Activated T-helper 2 cell treated with anti-CD3 and anti-CD28 coated beads, Interferon-gamma antibody, Interleukin-2, Interleukin-4, amounts not matched to agents 10 μg/mL and 5 μg/mL and 100 μg/mL, durations not matched to agents 14 hours and 24 hours and 36 hours (primary cell): ENCODE measurements at places on chromosomes 5 and 9. TPM values are rescaled to one million over a fixed set of nuclear protein-coding genes. Genes with fewer than 3 reads are reported as not detected.
A peak's percentile ranks its signal among the peaks of the same experiment; 100 is the strongest.

GRCh38 chr5:72141440-72142355 is 34.4 kb downstream of the MAP1B start:
- H3K27ac ChIP-seq = no peak overlapping the region
- H3K4me1 ChIP-seq = peaks cover 22% of the 10 kb centered on the region
- no peak overlapping the region for H3K4me3 ChIP-seq
- DNase-seq = no peak
- H3K27me3 ChIP-seq = peaks cover 70% of the 10 kb centered on the region
- no peaks in the 10 kb centered on the region for H3K36me3 ChIP-seq

The AIF1L gene
- total RNA-seq = 0.27 and 0.55 TPM in 2 replicates

DNA sequence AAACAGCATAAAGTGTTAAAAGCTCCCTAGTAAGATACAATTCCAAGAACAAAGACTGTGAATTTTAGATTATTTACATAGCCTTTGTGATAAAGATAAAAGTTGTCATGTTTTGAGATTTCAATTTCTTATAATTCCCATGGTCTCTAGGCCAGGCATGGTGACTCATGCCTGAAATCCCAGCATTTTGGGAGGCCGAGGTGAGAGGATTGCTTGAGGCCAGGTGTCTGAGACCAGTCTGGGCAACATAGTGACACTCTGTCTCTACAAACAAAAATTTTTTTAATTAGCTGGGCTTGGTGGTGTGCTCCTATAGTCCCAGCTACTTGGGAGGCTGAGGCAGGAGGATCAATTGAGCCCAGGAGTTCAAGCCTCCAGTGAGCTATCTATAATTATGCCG is 48.1 kb downstream of the BDP1 start:
- no peak for DNase-seq
- H3K27me3 ChIP-seq = no peaks in the 10 kb centered on the region
- no peaks in the 10 kb centered on the region for H3K4me1 ChIP-seq

DNA sequence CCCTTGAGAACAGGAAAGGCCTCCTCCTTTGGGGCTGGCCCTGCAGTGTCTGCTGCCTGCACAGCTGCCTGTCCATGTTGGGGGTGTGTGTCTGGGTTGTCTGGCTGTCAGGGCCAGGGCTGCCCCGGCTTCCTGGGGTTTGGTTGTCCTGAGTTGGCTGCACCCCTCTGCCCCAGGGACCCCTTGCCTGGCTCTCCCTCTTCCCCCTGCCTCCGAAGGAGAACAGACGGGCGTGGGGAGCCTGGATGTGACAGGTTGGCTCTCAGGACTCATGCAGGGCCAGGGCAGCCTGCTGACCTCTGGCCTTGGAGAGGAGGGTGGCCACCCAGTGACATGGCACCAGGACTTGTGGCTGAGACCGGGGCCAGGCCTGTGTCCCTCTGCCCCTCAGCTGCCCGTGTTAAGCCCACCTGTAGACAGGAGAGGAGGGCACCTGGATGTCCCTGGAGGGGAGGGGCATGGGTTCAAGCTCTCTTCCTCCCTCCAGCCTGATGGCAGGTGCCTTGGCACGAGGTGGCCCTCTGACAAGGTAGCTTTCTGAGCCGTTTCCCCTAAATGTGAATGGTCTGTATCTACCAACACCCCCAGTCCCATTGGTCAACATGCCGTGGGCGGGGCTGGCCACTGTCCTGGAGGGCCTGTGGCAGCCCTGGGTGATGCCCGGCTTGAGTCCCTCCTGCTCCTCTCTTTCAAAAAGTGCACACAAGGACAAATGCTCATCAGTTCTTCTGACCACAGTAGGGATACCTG is 34.9 kb downstream of the WNK2 start:
- no peak overlapping the region for H3K27ac ChIP-seq
- no peak for DNase-seq

GRCh38 chr5:57751710-57752109 is 269.1 kb upstream of the ACTBL2 start:
- H3K4me3 ChIP-seq = no peak overlapping the region
- no peaks in the 10 kb centered on the region for H3K36me3 ChIP-seq
- H3K4me1 ChIP-seq = no peaks in the 10 kb centered on the region

The P4HA2 gene
- 44.9 and 47.0 TPM in 2 replicates for total RNA-seq

GRCh38 chr9:134175808-134176598 is 11.6 kb upstream of the RNU6ATAC start:
- H3K27me3 ChIP-seq = peaks cover 2% of the 10 kb centered on the region
- no peak overlapping the region for H3K4me3 ChIP-seq
- no peak overlapping the region for H3K27ac ChIP-seq
- H3K4me1 ChIP-seq = no peaks in the 10 kb centered on the region

GRCh38 chr5:135667204-135667603 is 88.4 kb upstream of the CXCL14 start:
- no peak for DNase-seq
- H3K4me1 ChIP-seq = peaks cover 5% of the 10 kb centered on the region
- H3K4me3 ChIP-seq = no peak overlapping the region
- H3K27me3 ChIP-seq = peaks cover 10% of the 10 kb centered on the region

GRCh38 chr5:77853353-77853907 is 77.3 kb upstream of the TBCA start:
- H3K27ac ChIP-seq = peak overlapping the region; percentile 44
- H3K36me3 ChIP-seq = no peaks in the 10 kb centered on the region
- peaks cover 14% of the 10 kb centered on the region for H3K4me1 ChIP-seq
- H3K4me3 ChIP-seq = peak overlapping the region; percentile 27

- peak overlapping the region; percentile 75 for H3K4me3 ChIP-seq
- DNase-seq = no peak
- peak overlapping the region; percentile 14 for H3K27ac ChIP-seq
- no peaks in the 10 kb centered on the region for H3K36me3 ChIP-seq
- H3K27me3 ChIP-seq = peaks cover 21% of the 10 kb centered on the region
These were observed 746 bp downstream of the STRBP start for GRCh38 chr9:123267481-123268198.

The STPG3 gene
- total RNA-seq = 0.48 TPM in 2 replicates
